GM20000 (cell line): ENCODE measurements at places on chromosomes 5 and 9.

DNA sequence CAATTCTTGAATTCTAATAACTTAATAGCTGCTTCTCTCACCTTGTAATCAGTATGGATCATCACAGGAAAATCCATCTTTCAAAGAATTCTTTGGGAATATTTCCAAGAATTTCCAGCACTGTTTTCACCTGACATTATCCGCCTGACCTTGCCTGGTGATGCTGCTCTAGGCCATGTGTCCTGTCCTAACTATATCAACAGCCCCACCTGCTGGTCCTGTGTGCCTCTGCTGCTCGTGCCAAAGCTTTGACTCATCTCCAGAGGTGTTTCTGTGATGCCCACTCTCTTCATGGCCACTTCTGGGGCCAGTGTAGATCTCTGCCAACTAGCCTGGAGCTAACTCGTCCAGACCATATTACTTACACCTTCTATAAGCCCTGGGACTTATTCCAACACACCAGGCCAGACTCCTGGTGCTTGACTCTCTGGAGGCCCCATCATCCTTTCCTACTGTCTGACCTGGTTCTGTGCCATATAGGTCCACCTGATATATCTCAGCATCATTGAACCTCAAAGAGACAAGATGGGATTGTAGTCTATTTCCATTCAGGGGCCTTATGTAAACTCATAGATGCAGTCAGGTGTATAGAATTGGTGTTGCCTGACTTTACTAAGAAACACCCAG lies 67.5 kb upstream of the CKMT2 start:
- peak; percentile 69 for DNase-seq

DNA sequence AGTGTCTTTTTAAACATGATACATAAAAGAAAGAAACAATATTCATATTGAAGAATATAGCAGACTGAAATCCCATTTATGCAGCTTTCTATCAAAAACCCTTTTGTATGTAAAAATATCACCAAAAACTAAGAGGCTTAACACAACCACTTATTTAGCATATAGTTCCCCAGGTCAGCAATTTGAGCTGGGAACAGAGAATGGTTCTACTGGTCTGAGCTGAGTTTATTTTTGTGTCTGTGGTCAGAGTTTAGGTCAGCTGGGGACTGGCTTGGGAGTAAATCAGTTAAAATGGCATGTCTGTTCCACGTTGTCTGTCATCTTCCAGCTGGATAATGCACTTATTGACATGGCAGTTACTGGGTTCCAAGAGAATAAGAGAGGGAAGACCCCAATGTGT lies 165.0 kb downstream of the TMEM232 start:
- DNase-seq = no peak

- no peak for DNase-seq
These were observed 82.9 kb downstream of the GRAMD2B start for GRCh38 chr5:126506079-126506478.

DNA sequence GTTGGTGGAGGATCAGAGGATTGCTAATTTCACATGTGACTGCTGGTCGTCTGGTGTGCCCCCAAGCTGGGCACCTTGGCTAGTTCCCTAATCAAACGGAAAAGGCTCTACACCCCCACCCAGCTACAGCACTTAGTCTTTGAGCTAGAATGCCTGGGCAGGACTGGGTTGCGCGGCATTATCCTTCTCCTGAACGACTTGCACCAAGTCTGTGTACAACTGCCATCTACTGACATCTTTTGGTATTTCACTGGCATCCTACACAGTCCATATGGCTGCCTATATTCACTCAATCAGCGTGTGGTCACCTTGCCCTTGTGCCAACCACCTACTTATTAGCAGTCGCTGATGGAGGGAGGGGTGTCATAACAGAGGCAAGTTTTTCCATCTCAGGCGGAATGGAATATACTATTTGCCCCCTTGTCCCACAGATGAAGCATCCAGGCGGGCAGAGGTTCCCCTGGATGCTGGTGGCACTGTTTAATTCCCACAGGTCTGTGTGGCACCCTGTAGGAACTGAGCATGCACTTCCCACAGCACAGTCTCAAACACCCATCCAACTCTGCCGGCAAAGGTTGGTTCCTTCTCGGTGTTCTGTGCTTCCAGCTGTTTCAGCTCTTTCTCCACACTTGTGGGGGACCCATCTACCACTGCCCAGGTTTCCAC lies 150.1 kb downstream of the OSTF1 start:
- peak; percentile 56 for DNase-seq

DNA sequence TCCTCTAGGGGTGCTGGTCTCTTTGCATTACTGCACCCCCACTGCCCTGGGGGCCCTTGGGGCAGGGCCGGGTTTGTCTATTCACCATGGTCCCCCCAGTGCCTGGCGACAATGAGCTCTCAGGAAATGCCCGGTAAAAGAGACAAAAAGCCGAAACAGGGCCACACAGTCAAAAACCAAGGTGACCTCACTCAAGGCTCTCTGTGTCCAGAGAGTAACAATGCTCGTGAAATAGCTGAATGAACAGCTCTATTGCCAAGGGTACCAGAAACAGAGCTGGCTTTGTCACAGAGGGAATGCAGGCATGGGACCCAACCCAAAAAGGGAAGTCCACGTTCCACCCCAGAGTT lies 16.0 kb downstream of the SH3PXD2B start:
- DNase-seq = no peak

- no peak for DNase-seq
These were observed 62.6 kb upstream of the C6 start for GRCh38 chr5:41275813-41276512.

DNA sequence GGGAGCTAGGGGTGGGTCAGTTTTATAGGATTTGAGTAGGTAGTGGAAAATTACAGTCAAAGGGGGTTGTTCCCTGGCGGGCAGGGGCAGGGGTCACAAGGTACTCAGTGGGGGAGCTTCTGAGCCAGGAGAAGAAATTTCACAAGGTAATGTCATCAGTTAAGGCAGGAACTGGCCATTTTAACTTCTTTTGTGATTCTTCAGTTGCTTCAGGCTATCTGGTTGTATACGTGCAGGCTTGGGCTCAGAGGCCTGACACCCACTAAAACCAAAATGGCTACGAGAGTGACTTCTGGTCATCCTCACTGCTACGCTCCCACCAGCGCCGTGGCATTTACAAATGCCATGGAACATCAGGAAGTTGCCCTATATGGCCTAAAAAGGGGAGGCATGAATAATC lies 20.7 kb upstream of the NXNL2 start:
- DNase-seq = no peak

GRCh38 chr5:36041537-36041845 lies 25.2 kb downstream of the UGT3A2 start:
- DNase-seq = no peak

GRCh38 chr5:96931605-96932004 lies 4.3 kb upstream of the LNPEP start:
- no peak for DNase-seq

GRCh38 chr5:61638476-61638875 lies 306.4 kb downstream of the ZSWIM6 start:
- DNase-seq = no peak

DNA sequence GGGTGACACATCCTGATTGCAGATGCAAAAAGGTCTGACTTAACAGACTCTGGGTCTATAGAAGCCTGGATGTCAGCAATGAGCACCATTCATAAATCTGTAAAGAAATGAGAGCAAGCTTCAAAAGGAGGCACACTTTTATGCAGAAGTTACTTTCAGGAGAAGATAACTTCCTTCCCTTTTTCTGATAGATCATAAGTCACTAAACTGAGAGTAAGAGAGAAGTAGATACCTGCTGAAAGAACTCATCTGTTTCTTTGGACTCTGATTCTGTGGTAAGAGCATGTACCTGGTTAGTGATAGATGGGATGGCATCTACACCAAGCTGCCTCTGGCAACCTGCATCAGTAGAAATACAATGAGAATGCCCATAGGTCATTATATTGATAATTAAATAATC lies 525.6 kb downstream of the CETN3 start:
- DNase-seq = no peak
